ENCODE measurements at places on chromosomes 4 and X.
A peak's percentile ranks its signal among the peaks of the same experiment; 100 is the strongest.

GRCh38 chrX:103157496-103158316 lies 57.2 kb upstream of the BEX4 start:
- no peaks in the 10 kb centered on the region for H3K36me3 ChIP-seq
- no peak overlapping the region for H3K27ac ChIP-seq
- no peaks in the 10 kb centered on the region for H3K4me1 ChIP-seq
- no peaks in the 10 kb centered on the region for H3K27me3 ChIP-seq

GRCh38 chr4:115424852-115425251 lies 311.4 kb upstream of the NDST4 start:
- H3K4me3 ChIP-seq: no peak overlapping the region
- H3K27ac ChIP-seq: no peak overlapping the region
- no peak for DNase-seq
- no peaks in the 10 kb centered on the region for H3K4me1 ChIP-seq
- H3K27me3 ChIP-seq: no peaks in the 10 kb centered on the region
- no peaks in the 10 kb centered on the region for H3K36me3 ChIP-seq

DNA sequence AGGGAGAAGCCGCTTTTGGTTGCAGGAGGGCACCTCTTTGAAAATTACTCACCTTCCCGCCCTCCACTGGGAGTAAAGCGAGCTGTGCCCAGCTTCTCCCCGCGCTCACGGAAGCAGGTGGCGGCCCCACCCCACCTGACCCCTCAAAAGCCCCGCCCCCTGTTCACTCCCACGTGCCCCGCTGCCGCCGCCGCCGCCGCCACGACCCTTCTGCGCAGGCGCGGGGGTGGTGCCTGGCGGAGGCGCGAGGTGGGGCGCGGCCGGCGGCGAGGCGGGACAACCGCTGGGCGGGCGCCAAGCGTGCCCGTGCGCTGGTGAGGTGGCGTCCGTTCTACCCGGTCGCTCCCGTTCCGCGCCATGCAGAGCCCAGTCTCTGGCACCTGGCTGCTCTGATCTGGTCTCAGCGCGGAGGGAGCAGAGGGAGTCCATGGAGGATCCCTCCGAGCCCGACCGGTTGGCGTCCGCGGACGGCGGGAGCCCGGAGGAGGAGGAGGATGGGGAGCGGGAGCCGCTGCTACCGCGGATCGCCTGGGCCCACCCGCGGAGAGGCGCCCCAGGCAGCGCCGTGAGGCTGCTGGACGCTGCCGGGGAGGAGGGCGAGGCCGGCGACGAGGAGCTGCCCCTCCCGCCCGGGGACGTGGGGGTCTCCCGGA lies at the start of gene PI4K2B:
Gene PI4K2B (plus strand): TSS at position 297 of the 653 bp plus-strand sequence. CDS start 131 bp downstream, at position 428.
- H3K4me3 ChIP-seq: peak within 1 kb of the TSS; percentile 94
- no peaks in the 10 kb centered on the region for H3K27me3 ChIP-seq
- peaks cover 7% of the 10 kb centered on the region for H3K36me3 ChIP-seq
- H3K4me1 ChIP-seq: peaks cover 21% of the 10 kb centered on the region

GRCh38 chrX:139882299-139882698 lies 50.6 kb downstream of the ATP11C start:
- no peaks in the 10 kb centered on the region for H3K27me3 ChIP-seq
- peaks cover 14% of the 10 kb centered on the region for H3K4me1 ChIP-seq
- DNase-seq: no peak
- peaks cover 13% of the 10 kb centered on the region for H3K36me3 ChIP-seq
- no peak overlapping the region for H3K27ac ChIP-seq
- no peak overlapping the region for H3K4me3 ChIP-seq
